T-helper 9 cell (primary cell): ENCODE measurements at places on chromosomes 11 and 22.

GRCh38 chr11:116533186-116533825, 239.5 kb downstream of the BUD13 start:
- no peak for DNase-seq

GRCh38 chr11:8332196-8332595, 68.5 kb upstream of the LMO1 start:
- DNase-seq: no peak

DNA sequence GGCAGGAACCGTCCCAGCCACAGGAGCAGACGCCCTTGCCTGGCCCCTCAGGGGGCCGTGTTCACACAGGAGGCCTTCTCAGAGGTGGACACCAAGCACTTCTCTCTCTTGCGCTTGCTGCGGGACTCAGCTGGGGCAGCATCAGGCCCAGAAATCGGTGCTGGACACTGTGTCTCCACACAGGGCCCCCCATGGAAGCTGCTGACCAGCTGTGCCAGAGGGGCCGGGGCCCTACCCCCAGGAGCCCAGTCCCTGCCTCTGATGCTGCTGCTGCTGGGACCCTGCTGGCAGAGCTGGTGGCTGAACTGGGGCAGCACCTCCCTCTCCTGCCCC, 4.0 kb downstream of the PLXNB2 start:
- DNase-seq: no peak

DNA sequence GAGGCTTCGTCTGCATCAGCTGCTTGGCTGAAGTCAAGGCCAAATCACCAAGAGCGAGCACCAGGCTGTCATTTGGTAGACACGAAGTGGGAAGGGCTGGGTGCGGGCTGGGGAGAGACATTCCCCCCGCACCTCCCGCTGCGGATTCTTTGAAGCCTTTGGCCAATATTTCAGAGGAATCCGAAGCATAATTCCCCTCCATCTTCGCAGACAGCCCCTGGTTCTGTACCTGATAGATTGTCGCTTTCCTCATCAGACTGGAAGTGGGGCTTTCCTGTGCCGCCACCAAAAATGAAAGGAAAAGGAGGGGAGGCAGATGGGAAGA, 15.3 kb downstream of the BLID start:
- no peak for DNase-seq

DNA sequence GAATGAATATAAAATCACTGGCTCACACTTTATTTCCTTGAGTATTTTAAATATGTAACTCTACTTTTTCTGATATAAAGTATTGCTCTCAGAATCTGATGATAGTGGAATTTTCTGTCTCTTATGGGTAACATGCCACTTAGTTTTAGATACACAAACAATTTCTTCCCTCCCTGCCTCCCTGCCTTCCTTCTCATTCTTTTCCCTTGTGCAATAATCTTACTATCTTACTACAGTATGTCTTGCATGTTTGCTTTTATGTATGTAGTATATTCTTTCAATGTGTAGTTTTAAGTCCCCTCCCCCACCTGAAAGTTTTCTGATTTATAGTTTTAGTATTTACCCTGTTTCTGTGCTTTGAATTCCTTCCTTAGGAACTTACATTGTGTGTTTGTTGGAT, 48.4 kb downstream of the INSC start:
- DNase-seq: no peak

DNA sequence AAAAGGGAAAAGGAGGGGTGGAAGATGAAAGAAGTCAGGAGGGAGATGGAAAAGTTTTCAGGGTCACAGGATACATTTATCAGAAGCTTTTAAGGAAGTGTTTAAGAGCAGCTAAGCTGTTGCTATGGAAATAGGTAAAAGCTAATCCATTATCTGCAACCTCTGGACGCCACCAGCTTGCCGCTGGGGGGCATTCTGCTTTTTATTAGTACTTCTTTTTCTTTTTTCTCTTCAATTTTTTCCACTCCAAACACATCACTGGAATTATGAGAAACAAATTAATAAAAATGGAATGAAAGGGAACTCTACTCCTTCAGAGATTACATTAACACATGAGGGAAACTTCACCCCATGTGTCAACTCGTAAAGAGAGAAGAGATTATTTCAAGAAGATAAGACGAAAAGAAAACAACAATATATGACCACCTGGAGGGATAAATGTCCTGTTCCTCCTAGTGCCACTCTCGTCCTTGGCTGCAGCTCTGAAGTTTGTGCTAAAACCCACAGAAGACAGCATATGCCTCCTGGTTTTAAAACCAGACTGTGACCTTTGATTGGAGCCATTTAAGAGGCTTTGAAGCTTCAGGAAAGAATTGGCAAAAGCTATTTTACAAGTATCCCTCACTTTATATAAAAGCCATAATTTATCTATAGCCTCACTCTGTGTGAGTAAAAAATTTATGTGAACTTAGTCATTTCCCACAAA, 972.8 kb downstream of the OPCML start:
- DNase-seq: no peak

GRCh38 chr22:34427436-34427835, 507.2 kb upstream of the LARGE1 start:
- DNase-seq: no peak

DNA sequence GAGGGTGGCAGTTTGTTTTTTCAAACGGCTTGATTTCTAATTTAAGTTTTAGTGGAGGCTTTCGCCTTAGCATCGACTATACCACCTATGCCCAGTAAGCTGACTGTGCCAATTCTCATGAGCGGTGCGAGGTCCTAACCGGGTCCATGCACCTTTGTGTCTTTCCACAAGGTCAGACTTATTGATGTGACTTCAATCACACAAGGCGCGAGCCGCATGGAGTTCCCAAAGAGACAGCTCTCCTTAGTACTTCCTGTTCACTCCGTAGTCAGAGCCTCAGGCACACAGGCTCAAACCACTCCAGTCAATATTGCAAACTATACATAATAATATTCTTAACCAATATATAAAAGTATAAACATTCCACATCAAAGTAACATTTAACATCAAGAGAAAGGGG, 18.2 kb downstream of the ST14 start:
- DNase-seq: no peak

- no peak for DNase-seq
Measured at GRCh38 chr22:17698948-17699347, 60.4 kb downstream of the BCL2L13 start.

DNA sequence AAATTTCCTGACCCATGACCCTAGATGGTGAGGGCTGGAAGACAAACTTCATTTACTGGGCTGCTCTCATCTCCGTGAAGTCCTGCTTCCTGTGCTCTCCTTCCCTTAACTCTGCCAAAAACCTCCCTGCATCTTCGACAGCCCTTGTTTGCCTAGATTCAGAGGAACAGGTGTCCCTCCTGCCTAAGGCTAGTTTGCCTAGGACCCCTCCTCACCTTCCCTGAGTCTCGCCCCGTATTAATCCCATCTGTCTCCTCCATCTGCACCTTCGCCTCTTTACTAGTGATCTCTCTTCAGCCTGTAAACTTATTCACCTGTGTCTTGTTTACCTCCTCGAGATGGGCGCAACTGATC, 33.1 kb downstream of the EIF3F start:
- no peak for DNase-seq

- DNase-seq: no peak
Measured at GRCh38 chr11:117197516-117198456, 1.4 kb upstream of the TAGLN start.

DNA sequence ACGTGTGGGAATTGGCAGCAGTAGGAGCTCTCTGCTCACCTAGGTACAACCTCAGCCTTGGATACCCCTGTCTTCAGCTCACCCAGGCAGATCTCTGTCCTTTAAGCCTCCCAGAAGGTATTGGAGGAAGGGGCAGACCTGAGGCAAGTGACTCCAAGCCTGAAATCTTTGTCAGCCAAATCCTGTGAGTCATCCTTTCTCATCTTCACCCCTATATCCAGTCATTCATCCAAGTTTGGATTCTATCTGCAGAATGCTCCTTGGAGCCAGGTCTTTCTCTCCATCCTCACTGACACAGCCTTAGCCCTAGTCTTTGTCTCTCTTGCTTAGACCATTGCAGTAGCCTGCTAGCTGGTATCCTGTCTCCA, 10.4 kb upstream of the THY1 start:
- DNase-seq: no peak
